Suppressor macrophage treated with lipopolysaccharide for 1 hour (primary cell): ENCODE measurements at places on chromosomes 12 and 14.

GRCh38 chr14:99621948-99622347 is 17.9 kb upstream of the CCDC85C start:
- no peak for DNase-seq

DNA sequence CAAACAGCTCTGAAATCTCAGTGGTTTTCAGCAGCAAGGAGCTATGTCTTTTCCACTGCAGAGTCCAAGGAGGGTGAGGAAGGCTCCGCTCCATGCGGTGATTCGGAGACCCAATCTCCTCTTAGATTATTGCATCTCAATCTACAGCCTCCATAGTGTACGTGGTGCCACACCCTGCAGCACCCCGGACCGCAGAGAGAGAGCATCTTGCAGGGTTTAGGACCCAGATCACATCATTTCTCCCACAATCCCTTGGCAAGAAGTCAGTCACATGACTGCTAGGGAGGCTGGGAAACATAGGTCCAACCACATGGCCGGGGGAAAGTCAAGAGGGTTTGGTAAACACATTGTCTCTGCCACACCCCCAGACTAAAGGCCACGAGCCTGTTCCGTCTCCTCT is 209.4 kb upstream of the TMEM132C start:
- DNase-seq = no peak

GRCh38 chr12:132172619-132173018 is 28.4 kb downstream of the NOC4L start:
- DNase-seq = no peak

- peak; percentile 10 for DNase-seq
These were observed 66.6 kb downstream of the CLMN start for GRCh38 chr14:95253039-95253630.

- peak; percentile 94 for DNase-seq
These were observed 52.4 kb downstream of the BRMS1L start for GRCh38 chr14:35878272-35879150.

DNA sequence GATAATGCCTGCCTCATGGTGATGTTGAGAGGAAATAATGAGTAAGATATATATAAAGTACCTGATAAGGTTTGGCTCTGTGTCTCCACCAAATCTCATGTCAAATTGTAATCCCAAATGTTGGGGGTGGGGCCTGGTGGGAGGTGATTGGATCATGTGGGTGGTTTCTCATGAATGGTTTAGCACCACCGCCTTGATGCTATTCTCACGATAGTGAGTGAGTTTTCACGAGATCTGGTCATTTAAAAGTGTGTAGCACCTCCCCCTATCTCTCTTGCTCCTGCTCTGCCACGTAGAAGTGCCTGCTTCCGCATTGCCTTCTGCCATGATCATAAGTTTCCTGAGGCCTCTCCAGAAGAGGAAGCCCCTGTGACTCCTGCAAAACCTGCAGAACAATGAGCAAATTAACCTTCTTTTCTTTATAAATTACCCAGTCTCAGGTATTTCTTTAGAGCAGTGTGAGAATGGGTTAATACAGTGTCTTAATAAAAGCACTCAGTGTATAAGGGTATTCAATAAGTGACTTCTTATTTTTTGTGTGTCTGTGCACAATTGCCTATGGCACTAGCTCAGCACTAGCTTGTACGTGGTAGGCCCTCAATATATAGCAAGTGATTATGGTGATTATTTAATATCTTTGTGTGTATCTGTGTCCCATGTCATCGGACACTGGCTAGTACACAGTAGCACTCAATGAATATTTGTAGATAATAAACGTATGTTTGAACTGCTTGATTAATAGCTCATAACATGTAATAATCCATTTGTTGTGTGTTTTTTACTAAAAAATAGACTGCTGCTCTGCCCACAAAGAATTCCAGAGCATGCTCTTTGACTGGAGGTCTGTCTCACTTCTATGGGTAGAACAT is 138.1 kb upstream of the LMNTD1 start:
- DNase-seq = peak; percentile 21

- no peak for DNase-seq
These were observed 413.7 kb upstream of the RPL10L start for GRCh38 chr14:47065326-47065725.

DNA sequence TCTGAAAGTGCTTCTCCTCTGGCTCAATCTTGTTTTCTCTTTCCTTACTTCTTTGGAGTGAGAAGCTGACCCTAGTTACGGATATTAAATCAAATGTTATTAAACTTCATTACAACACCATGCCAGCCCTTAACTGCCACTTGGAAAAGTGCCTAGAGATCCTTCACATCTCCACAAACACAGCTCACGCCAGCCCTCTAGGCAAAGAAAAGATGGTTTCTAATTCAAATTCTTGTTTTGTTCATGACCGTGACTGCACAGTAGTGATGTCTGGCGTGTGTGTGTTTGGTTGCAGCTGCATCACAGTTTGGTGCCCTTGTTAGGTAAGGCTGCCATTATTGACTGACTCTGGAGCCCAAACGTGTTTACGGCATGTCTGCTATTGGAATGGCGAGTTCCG is 113.0 kb downstream of the BEGAIN start:
- DNase-seq = no peak

GRCh38 chr12:49674318-49674981 is 32.8 kb downstream of the FMNL3 start:
- peak; percentile 24 for DNase-seq

DNA sequence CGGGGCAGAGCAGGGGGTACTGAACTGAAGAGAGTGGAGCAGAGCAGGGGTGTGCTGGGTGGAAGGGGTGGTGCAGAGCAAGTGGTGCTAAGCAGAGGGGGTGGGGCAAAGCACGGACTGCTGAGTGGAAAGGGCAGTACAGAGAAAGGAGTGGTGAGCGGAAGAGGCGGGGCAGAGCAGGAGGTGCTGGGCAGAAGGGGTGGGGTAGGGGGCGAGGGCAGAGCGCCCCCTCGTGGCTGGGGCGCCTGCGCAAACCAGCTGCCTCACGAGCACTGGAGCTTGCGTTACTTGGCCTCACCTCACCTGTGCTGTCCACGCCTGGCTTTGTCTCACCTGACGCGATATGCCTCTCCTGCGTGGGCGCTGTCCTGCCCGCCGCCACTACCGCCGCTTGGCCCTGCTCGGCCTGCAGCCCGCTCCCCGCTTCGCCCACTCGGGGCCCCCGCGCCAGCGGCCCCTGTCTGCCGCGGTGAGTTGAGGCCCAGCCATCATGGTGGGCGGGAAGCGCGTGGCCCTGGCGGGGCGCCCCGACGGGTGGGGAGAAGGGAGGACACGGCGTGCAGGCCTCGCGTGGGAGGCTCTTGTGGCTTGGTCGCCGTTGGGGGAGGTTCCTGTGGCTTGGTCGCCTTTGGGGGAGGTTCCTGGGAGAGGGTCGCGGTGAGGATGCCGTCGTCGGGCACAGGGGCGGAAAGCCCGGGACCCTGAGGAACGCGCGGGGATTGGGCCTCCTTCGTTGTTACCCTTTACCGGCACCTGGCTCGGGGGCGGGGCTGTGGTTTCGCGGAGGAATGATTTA is at the start of gene COX8C:
Gene COX8C, plus strand, starts transcription at position 257 of the 796 bp plus-strand sequence. Its CDS starts 87 bp downstream, at position 344.
- no peak for DNase-seq

GRCh38 chr12:81518638-81519037 is 240.5 kb downstream of the PPFIA2 start:
- DNase-seq = no peak

DNA sequence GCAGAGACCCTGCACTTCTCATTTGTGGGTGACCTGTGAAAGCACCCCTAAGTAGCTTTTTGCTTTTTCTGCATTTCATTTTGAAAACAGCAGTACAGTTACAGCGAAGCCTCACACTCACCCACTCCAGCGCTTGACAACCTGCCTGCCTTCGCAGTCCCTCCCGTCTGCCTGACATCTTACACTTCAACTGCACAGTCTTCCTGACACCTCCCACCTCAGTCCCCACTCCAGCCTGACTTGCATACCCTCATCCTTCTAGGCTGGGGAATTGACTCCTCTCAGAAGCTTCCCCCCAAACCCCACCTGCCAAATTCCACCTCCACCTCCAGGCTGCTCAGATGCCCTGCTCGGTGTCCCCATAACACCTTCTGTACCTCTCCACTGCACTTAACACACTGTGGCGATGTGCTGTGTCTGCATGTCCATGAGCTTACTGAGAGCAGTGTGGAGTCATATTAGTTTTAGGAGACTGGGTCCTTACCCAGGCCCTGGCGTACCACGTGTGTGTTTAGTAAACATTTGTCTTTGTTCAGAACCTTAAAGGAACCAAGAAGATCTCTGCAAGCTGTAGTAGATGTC is 159.4 kb downstream of the PRKCH start:
- DNase-seq = no peak

GRCh38 chr12:12665194-12665593 is 30.8 kb downstream of the GPR19 start:
- no peak for DNase-seq

GRCh38 chr12:82130762-82131161 is 227.4 kb downstream of the CCDC59 start:
- DNase-seq = no peak

DNA sequence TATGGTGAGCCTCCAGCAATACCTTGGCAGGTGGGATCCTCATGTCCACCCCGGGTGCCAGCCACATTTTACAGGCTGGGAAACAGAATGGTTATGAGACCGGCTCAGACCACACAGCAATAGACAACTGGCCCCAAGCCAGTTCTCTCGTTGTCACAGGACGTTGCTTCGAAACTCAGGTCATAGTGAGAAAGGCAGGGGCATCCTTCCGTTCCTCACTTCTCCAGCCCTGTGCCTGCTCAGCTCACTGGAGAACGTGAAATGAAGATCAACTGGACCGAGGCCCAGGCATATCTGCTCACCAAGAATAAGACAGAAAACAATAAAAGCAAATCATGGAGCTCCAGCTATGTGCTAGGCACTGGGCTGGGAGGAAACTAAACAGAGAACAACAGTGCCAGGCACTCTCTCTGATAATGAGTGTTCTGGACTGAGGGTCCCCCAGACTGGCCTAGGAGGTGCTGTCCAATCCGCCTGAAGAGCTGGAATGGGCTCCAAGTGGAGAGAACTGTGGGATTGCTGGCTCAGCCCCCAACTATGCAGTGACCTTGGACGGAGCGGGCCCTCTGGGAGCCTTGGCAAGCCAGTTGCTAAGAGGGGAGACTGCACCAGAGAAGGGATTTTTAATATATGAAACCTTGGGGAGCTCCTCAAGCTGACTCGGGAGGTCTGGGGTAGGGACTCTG is 18.8 kb upstream of the FAIM2 start:
- no peak for DNase-seq

GRCh38 chr14:102046337-102047278 is 40.2 kb downstream of the HSP90AA1 start:
- peak; percentile 31 for DNase-seq

GRCh38 chr12:49733219-49734017 is 7.9 kb upstream of the TMBIM6 start:
- no peak for DNase-seq

DNA sequence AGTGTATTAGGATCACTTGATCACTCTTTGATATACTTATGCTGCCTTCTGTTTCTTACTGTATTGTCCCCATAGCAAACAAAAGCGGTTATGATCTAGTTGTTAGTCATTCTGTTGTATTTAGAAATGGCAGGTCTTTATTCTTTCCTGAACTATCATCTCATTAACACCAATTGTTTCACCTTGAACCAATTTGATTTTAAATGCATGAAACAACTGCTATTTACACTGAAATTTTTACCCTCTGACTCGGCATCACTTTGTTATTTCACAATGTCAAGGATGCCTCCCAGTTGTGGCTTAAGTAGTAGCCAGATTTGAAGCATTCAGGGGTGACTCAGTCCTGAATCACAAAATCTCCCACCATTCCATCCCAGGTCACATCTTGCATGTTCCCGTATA is 303.5 kb downstream of the EGLN3 start:
- no peak for DNase-seq

DNA sequence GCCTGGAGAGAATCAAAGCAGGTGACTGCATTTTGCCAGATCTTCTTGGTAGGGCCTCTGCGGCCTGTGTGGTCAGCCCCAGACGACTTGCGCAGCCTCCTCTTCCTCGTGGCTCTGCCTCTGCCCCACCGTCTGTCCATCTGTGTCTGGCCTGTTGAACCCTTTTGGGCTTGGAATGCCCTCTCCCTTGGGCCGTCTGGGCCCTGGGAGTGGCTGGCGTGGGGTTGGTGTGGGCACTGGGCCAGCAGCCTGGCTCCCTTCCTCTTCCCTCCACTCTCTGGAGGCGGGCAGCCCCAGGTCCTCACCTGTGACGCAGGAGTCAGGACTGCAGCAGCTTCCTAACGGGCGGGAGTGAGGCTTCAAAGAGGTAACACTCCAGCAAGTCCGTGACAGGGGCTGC is 9.7 kb upstream of the CCDC197 start:
- no peak for DNase-seq

GRCh38 chr12:291153-291723 is 28.6 kb upstream of the SLC6A13 start:
- no peak for DNase-seq

DNA sequence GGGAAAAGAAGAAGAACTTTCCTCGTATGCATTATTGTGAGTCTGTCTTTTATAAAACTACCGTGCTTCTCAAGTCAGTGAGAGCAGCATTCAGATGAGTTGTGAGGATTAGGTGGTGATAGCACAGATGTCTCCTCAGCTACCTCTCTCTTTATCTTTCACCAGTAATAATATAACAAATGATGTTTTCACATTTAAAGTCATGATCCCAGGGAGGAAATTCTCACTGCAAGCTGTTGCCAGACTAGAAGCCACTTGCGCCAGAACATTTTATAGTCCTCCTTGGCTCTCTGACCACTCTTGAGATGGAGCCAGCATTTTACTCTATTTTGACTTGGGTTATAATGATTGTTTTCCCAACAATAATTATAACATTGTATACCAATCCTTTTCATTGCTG is 443.1 kb downstream of the AEBP2 start:
- DNase-seq = no peak

DNA sequence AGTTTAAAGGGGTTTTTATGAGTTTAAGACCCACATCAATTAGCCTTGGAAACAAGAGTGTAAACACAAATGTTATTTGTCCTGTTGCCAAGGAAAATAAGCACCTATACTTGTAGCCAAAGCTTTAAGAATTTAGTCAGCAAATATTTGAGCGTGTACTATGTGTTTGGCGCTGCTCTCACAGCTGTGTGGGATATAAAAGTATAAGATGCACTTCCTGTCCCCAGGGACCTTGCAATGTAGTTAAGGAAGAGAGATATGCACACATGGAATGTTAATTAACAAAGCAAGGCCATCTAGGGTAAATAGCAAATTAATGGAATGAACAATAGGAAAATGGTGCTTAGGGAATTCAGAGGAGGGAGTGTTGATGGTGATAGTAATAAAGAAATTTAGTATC is 134.9 kb upstream of the SRRM4 start:
- DNase-seq = no peak

DNA sequence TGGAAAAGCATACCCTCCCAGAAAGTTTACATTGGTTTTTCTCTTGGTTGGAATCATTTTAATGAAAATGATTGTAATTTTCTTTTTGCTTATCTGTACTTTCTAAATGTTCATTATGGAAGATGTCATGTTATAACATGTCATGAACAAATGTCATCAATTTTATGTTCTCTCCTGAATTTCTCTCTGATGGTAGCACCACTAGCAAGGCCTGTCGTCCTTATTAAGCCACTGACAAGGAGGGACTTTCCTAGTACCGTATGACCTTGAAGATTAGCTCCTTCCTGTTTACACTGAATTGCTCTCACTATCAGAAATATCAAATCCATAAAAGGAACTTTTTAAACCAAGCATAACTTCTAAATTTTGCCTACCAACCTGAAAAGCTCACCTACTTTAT is 99.0 kb downstream of the ESR2 start:
- no peak for DNase-seq

GRCh38 chr12:80325167-80325959 is 118.7 kb upstream of the PTPRQ start:
- DNase-seq = no peak

- no peak for DNase-seq
These were observed 9.6 kb downstream of the CBX5 start for GRCh38 chr12:54270345-54270744.

GRCh38 chr12:118061873-118062843 is 1.2 kb upstream of the WSB2 start:
- DNase-seq = peak; percentile 51

- peak; percentile 96 for DNase-seq
These were observed 505 bp downstream of the RASSF3 start for GRCh38 chr12:64610660-64611340.
